Central memory CD4-positive, alpha-beta T cell (primary cell): ENCODE measurements at places on chromosomes 6 and 20.

GRCh38 chr6:146543211-146543939 lies at the start of gene RAB32:
Gene RAB32, plus strand, starts transcription at chr6:146543833. Its CDS starts 39 bp downstream, at chr6:146543872.
- no peak for DNase-seq

DNA sequence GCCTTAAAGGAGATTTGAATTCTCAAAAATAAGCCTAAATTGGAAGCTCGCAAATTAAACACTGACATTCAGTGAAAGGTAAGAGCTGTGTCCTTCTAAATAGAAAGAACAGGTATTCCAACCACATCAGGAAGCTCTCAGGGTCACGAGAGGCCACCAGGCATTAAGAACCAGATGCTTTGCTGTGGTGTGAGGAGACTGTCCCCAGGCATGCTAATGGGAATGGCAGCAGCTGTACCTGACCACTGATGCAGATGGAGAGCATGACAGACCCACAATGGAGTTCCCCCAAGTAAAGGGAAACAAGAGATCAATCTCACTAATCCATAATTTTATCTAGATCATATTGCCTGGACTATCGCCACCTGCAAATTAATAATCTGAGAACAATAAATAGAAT lies 658.9 kb upstream of the NOX3 start:
- DNase-seq: no peak

GRCh38 chr6:21381331-21381963 lies 212.1 kb upstream of the SOX4 start:
- DNase-seq: no peak

DNA sequence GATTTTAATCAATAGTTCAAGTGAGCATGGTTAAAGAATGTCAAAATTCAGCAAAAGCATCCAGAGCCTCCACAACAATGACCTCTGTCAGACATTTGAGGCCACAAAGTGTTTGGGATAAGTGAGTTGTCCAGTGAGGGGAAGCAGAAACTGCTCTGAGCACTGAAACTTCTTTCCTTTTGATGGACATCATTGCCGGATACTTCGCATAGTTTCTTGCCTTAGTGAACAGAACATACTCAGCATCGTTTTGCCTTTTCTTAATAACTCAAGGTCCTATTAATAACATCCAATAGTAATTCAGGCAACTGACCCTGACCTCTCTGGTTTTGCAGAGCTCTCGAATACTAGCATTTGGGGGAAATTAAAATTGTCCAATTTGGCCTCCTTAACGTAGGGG lies 78.6 kb downstream of the EDN3 start:
- no peak for DNase-seq

DNA sequence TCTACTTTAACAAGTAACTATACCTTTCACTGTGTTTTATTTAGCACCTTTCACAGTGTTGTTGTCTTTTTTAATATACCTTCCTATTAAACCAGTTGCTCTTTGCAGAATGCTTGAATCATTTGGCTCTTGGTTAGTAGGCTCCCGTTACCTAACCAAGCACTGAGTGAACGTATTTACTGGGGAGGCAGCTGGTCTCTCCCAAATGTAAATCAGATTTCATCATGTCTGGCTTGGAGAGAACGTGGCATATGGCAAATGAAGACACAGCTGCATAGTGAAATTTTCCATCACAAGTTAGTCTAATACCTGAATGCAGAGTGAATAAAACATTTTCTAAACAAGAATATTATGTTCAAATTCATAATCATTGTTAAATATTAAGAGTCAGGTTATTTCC lies 12.4 kb downstream of the HTR1E start:
- no peak for DNase-seq

- no peak for DNase-seq
Observed at GRCh38 chr6:135577059-135577538, 79.6 kb upstream of the AHI1 start.

GRCh38 chr6:167668754-167669552 lies 157.8 kb upstream of the AFDN start:
- no peak for DNase-seq
